ENCODE measurements at places on chromosomes 7 and 10.

GRCh38 chr7:111268941-111269340, 178.0 kb downstream of the LRRN3 start:
- DNase-seq: no peak

DNA sequence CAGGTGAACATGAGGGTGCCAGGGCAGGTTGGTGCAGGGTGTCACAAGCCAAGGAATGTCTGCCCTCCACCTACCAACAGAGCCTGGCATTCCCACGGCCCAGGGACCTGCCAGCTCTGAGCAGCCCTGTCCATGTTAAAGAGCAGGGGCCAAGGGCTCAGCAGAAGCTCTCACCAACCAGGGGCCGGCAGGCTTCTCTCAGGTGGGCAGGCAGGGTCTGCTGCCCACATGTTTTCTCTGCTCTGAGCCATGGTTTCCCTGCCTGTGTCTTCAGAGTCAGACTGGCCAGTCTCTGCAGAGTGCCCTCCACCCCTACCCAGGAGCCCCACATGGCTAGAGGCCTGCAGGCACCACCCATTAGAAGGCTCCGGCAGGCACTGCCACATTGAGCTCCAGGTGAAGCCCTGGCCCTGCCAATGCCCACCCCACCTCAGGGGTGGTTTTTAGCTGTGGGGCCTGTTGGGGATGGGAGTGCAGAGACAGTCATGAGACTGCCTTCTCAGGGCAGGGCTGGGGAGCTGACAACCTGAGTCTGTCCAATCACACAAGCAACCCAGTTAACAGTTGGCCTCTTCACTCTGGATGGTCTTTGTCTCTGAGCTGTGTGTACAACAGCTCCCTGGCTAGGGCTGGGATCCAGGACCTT, 135.9 kb downstream of the ARHGAP22 start:
- no peak for DNase-seq

- DNase-seq: no peak
Measured at GRCh38 chr10:35533565-35533964, 71.6 kb upstream of the GJD4 start.

GRCh38 chr10:13291821-13292773, 7.8 kb downstream of the PHYH start:
- DNase-seq: no peak

- DNase-seq: no peak
Measured at GRCh38 chr7:82019551-82020475, 250.0 kb upstream of the HGF start.

GRCh38 chr10:122062831-122063674, 74.1 kb downstream of the TACC2 start:
- DNase-seq: peak; percentile 74

- no peak for DNase-seq
Measured at GRCh38 chr10:118523775-118524174, 71.7 kb downstream of the PRLHR start.

- no peak for DNase-seq
Measured at GRCh38 chr10:110724116-110724921, 80.2 kb downstream of the RBM20 start.

DNA sequence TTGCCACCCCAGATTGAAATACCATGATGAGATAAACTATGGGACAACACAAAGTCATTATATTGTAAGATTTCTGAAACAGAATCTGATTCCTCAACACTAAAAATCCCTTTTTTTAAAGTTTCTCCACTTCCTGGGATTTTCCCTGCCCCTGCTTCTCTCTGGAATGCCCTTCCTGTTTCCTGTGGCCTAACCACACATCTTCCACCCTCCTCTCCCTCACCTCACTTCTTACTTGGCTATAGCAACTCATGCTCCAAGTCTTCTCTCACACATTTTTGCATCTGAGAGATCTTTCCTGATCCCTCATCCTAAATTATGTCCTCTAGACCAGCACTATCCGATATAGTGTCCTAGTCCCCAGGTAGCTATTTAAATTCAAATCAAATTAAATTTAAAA, 4.1 kb upstream of the RELN start:
- DNase-seq: no peak

DNA sequence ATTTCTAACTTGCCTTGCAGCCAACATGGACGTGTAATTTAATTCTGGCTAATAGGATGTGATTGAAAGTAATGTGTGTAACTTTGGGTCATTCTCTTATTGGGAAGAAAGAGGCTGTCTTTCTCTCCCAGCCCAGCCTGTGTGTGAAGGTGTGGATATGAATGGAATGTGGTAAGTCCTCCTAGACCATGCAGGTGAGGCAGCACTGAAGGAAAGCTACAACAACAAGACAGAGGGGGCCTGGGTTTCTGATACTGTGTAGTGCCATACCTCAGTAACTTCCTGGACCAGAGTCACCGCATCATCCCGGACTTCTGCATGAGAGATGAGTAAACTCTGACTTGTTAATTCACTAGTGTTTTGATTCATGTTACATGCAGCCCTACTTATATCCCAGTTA, 237.0 kb downstream of the EXOC4 start:
- DNase-seq: no peak

GRCh38 chr10:1507436-1507835, 229.9 kb downstream of the ADARB2 start:
- no peak for DNase-seq

- DNase-seq: no peak
Measured at GRCh38 chr10:31675726-31676125, 252.9 kb downstream of the ARHGAP12 start.

Data from muscle of arm (tissue), 14 donors.